SIG-M5 (cell line): ENCODE measurements at places on chromosomes 2 and 18.

DNA sequence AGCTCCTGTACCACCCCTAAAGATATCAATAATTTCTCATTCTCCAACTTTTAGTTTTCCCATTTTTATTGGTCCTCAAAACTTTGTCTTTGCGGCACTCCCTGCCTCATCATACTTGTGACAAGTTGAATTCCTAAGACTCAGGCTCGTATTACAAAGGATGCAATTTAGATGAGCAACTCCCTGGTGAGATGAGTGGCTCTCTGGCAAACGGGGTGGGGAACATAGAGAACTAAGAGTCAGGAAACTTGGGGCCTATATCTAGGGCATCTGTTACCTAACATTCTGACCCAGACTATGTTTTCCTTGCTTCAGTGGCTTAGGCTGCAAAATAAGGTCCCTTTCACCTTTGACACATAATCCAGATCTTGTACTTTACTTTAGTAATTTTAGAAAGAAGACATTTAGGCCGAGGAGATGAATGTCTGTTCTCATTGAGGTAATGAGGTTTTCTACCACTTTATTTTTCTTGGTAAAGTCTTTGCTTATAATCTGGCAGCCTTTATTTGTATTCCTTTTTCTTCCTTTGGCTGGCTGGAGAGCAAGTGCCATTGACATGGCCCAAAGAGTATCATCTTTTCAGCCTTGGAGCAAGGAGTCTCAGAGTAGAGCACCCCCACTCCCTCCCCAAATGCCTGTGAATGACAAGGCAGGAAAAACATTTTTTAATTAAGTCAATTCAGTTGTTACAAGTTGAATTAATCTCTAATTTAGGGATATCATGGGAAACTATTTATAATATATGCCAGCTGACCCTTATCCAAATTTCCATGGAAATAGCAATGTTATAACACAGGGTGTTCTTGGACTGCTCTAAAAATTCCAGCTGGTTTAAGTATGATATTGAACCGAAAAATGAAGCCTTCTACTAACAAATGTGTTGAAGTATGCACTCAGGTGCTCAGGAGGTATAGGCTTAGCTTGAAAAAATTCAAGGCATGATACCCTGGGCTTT is 15.2 kb downstream of the TSPYL6 start:
- no peak for DNase-seq

- no peak for DNase-seq
These were observed 49.7 kb downstream of the RIF1 start for GRCh38 chr2:151459358-151459757.

GRCh38 chr2:39568561-39569006 is 97.1 kb upstream of the TMEM178A start:
- no peak for DNase-seq

DNA sequence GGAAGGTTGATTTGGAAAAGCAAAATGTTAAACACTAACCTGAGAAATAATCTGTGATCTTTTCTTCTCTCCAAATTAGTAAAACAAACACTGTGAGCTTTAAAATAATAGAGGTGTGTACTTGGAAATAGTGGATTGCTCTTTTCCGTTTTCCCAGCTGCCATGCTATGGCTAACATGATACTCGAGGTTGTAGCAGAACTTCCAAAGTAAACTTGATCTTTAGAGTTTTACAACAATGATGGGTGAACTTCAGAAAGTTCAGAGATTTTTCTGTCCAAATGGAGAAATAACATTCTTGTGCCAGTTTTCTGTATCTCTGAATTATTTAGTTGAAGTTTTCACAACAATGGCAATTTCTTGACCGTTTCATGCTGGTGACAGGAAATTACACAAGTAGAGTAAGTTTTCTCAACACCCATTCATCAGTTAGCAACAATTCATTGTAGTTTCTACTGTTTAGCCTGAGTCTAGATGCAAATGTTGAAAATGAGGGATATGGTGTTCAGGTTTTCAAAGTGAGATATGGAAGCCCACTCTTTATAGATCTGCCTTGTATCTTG is 135.3 kb upstream of the CTAGE1 start:
- DNase-seq: no peak

DNA sequence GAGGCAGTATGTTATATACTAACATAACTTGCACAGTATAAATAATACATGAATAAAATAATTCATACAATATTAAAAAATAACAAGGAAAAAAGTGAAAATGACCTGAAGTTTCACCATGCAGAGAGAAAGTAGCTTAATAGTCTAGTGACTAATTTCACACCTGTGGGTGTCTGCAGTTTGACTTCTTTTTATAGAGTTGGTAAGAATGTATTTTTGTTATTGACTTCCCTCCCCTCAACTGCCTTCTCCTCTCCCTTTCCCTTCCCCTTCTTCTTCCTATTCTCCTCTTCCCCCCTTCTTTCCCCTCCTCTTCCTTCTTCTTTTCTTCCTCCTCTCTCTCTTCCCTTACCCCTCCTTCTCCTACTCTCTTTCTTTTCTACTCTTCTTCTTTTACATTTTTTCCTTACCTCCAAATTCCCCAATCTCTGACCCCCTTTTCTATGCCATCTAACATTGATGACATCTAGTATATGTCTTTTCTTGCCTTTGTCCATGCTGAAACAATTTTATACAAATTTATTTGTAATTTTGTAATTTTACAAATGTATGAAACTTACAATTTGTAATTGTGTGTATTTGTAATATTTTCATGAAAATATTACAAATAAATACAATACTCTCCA is 3.1 kb downstream of the DNAH6 start:
- DNase-seq: no peak
